ENCODE measurements at places on chromosomes 3 and 15. TPM values are rescaled to one million over a fixed set of nuclear protein-coding genes. Genes with fewer than 3 reads are reported as not detected.

The SKOR1 gene
- 0.78 TPM for total RNA-seq

The GOLGA8Q gene
- total RNA-seq = 15.8 TPM

The HDAC11 gene
- 17.4 TPM for total RNA-seq

The SUSD5 gene
- 273 TPM for total RNA-seq
